ENCODE measurements at places on chromosomes 6 and 20. TPM values are rescaled to one million over a fixed set of nuclear protein-coding genes. Genes with fewer than 3 reads are reported as not detected.

Gene KCNB1
- polyA plus RNA-seq, result not detected

Gene IRF4
- 75.7 TPM for polyA plus RNA-seq

Gene SLC4A11
- polyA plus RNA-seq, result 0.85 TPM

DNA sequence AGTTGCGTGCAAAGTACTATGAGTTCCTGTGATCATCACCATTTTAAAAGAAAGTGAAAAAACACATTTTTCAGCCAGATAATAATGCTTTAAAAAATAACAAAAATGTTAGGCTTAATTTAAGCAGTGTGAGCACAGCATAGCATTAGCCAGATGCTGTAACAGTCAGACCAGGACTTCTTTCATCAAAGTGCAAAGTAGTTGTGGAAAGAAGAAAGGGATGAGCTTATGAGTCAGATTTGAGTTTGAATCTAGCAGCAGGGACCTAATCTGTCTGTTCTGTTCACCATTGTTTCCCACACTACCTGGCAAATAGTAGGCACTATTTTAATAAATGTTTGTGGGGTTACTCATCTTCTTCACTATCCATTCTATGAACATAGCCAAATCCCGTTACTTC, 70.1 kb downstream of the KLHL32 start:
- no peak for DNase-seq

GRCh38 chr6:106520711-106521401, 108.4 kb downstream of the RTN4IP1 start:
- DNase-seq, result peak; percentile 85

- no peak for DNase-seq
These were observed 8.9 kb downstream of the ABRACL start for GRCh38 chr6:139037490-139037889.

Measured in B cell (primary cell).